ENCODE measurements at places on chromosomes 7 and 10.
A peak's percentile ranks its signal among the peaks of the same experiment; 100 is the strongest.

GRCh38 chr10:49831352-49832035 is 69.4 kb upstream of the OGDHL start:
- DNase-seq: no peak

DNA sequence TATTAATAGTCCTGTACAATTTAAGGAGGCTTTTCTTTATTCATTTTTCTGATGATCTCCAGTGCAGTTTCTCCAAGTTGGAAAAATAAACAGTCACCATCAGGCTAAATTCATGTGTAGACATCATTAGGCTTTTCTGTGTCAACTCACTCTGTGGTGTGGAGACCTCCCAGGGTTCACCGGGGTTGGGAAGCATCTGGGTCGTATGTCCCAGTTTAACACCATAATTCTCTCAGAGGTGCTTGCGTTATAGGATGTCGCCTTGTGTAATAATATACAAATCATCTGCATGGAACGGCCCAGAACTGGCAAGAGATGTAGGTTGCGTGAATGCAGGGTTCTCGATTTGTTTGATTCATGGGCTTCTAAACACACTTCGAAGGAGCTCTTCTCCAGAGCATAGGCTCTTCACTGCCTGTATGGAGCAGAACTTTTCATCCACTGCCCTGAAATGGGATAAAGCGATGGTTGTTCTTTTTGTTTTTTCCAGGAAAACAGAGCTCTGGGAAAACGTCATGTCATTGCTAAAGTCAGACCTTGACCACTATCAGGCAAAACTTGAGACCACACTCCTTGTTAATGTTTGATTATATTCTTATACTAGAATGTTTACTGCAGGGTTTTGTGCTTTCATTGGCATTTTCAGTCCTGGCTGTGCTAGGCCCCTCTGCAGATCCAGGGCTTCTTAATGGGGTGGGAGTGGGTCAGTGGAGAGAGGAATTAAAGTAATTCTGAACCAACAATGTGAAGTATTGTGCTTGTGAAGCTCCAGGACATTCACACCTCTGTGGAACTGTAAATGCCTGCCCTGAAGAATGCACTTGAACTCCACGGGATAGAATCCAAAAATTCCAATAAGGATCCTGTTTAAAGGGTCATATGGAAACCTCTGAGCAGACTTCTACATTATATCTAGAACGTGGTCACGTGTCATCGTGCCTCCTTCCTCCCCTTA is 172.8 kb downstream of the TRIL start:
- DNase-seq: no peak

GRCh38 chr7:135333946-135334345 is 100.3 kb downstream of the STRA8 start:
- DNase-seq: no peak

DNA sequence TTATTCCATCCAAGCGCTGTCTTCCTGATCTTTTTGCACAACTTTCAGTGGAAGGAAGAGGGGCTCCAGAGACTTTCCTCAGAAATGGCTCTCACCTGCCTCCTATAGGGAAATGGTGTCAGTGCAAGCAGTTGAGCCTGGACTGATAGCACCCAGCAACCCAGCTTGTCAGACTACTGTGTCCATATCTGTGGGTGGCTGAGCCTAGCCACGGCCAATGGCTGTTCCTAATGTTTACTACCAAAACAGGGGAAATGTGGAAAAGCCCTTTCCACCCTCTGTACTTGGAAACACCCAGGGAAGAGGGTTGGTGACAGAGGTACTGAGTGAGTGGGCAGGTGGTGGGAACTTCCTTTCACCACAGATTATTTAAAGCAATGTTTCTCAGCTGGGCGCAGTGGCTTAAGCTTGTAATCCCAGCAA is 4.3 kb upstream of the YKT6 start:
- DNase-seq: peak; percentile 56

DNA sequence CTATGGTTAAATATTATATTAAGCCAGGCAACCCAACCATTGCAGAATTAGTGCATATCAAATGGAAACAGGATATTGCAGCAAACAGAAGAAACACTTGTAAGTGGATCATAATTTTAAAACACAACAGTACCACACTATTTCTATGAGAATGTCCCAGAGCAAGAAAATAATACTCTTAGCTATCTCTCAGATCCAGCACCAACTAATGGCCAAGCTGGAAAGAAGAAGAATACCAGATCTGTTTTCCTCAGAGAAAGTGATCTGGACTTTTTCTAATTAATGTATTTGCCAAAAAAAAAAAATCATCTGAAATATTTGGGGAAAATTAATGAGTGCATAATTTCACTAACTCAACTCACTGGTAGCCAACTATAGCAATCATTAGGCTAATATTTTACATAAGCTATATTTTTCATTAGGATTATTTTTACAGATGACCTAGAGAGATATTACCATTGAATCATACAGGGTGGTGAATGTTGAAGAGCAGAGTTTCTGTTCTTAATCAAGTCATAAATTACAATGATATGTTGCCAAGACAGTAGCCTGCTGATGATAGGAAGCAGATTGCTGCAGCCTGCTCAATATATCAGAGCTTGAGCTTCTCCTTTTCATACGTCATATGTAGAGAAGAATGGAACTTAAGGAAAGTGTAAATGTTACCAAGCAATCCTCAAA is 995.4 kb upstream of the LRRN3 start:
- no peak for DNase-seq

DNA sequence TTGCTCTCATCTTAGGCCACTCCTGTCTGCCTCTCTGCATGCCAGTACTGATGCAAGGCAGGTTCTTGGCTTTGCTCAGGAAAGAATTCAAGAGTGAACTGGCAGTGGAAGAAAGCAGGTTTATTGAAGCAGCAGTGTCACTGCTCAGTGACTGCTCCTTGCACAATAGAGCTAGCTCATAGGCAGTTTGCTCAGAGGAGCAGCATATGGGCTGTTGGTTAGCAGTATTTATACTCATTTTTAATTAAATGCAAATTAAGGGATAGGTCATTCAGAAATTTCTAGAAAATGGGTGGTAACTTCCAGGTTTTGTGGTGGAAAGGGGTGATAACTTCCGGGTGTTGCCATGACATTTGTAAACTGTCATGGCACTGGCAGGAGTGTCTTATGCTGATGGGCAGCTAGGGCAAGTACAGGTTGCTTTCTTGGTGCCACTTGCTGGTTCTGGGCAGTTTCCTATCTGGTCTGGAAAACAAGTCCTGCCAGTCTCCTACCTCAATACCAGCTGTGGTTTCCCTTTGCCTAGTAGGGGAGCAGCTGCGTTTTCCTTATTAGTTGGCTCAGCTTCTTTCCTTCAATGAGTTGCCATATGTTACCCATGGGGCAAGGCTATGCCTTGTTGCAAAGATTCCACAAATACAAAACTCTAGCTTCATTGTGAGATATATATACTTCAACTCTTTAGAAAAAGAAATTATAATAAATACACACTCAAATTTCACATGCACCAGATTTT is 64.8 kb upstream of the CALD1 start:
- no peak for DNase-seq

GRCh38 chr7:7895004-7895650 is 73.5 kb upstream of the GLCCI1 start:
- DNase-seq: no peak

- DNase-seq: no peak
Measured at GRCh38 chr10:89503652-89504370, 31.6 kb downstream of the SLC16A12 start.

GRCh38 chr7:148919859-148920258 is 35.8 kb upstream of the EZH2 start:
- no peak for DNase-seq

DNA sequence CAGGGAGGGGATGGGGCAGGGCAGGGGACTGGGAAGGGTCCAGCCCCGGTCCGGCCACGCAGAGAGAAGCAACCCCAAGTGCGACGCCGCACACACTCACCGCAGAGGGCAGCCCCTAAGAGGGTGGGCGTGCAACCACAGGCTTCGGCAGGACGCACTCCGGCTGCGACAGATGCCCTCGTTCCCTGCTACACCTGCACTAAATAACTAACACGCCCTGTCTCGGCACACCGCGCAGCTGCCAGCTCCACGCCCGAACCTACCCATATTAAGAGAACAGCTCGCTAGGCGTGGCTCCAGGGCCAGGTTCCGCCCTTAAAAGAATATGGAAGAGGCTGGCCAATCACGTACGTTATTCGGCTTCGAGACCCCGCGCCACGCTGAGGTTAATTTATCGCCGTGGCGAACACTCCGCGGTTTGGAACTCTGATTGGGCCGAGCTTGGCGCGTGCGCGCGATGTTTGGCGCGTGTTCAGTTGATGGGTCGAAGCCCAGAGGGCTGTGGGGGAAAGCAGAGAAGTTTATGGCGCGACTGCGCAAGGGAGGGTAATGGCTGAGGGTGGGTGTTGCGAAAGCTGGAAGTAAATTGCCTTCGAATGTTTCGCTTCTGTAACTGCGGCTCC is 91.1 kb downstream of the OR13A1 start:
- no peak for DNase-seq

- no peak for DNase-seq
Measured at GRCh38 chr10:44958196-44958897, 1.3 kb upstream of the RASSF4 start.

- no peak for DNase-seq
Measured at GRCh38 chr10:1605121-1605520, 132.2 kb downstream of the ADARB2 start.

GRCh38 chr10:132933308-132934042 is 8.9 kb downstream of the CFAP46 start:
- DNase-seq: no peak

DNA sequence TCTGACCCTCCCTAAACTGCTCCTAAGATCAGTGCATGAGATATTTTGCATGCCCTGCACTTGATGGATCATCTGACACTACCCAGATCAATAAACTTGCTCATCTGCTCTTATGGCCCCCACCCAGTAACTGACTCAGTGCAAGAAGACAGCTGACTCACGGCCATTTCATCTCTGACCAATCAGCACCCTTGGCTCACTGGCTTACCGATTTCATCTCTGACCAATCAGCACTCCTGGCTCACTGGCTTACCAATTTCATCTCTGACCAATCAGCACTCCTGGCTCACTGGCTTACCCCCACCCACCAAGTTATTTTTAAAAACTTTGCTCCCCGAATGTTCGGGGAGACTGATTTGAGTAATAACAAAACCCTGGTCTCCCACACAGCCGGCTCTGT is 37.2 kb upstream of the OPTN start:
- DNase-seq: no peak

- DNase-seq: no peak
Measured at GRCh38 chr7:127816354-127817190, 164.6 kb downstream of the SND1 start.

- DNase-seq: no peak
Measured at GRCh38 chr10:133212853-133213494, 17.0 kb upstream of the UTF1 start.

DNA sequence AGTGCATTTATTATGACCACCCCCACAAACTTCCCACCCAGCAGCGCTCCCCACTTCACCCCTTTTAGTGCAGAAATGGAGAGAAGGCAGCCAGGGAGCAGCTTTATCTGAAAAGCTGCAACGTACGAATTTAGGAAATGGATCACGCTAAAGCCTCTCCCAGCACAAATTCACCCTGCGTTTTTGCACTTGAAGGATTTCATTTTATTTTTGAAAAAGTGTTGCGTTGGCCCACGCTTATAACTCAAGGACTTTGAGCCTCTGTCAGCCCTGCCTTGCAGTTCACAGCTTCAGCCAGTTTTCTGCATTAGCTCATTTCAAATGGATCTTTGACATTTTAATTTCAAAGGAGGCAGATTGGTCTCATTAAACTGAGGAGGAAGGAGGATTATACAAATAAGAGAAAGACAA is 556.1 kb downstream of the KCNMA1 start:
- DNase-seq: no peak
